Pulmonary artery endothelial cell (primary cell): ENCODE measurements at places on chromosomes 11 and 22. TPM values are rescaled to one million over a fixed set of nuclear protein-coding genes. Genes with fewer than 3 reads are reported as not detected.
A peak's percentile ranks its signal among the peaks of the same experiment; 100 is the strongest.

DNA sequence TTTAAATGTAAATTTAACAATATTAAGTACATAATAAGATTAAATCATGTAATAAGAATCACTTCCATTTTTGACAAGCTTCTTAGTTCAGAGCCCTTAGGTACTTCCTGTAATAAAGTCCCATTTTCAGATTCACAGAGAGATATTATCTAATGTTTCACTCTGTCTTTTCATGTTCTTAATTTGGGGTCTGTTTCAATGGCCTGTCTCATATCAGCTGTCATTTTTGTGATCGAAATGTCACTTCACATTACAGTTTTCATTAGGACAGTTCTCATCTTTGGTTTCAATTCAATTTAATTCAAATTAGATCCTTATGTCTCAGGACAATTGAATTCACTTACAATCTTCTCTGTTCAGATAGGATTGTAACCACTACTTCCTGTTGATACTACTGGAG, 22.6 kb upstream of the OLFML1 start:
- no peak for DNase-seq

DNA sequence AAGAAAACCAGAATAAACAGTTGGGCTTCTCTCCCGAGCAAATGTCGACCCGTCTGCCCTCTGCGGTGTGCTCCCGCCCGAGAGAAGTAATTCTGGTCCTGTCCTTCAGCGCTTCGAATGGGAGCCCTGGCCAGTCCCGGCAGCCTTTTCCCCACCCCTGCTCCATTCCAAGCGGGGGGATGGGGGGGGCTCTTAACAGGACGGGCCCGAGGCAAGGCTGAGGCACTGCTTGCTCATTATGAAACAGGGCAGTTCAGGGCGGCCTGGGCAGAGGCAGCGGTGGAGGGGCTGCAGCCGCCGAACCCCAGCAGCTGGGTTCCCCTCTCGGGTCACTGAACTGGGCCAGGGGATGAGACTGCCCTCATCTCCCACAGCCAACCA, 9.1 kb downstream of the BACE1-AS start:
- no peak for DNase-seq

DNA sequence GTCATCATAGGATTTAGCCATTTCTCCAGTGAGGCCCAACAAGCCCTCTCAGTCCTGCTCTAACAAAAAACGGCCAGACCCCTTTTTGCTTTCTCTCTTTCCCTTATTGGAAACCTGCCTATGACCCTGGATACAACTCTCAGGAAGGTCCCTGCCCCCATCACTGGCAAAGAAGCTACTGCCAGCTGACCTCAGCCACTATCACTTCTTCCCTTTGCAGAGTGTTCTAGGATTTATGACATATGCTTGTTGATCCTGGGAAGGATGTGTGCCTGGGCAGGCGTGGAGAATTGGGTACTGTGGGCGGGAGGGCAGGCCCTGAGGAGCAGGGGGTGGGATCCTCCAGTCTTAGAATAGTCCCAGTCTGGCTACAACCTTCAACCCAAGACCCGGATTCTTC, 7.5 kb downstream of the PGAP2 start:
- DNase-seq, result no peak

GRCh38 chr11:30585125-30585891, 845 bp downstream of the MPPED2 start:
- no peak for DNase-seq

ST14 gene
- under 0.01 and 0.07 TPM in 2 replicates for total RNA-seq

LARGE1 gene
- total RNA-seq, result 2.8 and 3.9 TPM in 2 replicates

ANO1 gene
- total RNA-seq, result 0.21 and 0.33 TPM in 2 replicates

GRCh38 chr11:110200836-110201235, 95.6 kb downstream of the RDX start:
- no peak for DNase-seq

DNA sequence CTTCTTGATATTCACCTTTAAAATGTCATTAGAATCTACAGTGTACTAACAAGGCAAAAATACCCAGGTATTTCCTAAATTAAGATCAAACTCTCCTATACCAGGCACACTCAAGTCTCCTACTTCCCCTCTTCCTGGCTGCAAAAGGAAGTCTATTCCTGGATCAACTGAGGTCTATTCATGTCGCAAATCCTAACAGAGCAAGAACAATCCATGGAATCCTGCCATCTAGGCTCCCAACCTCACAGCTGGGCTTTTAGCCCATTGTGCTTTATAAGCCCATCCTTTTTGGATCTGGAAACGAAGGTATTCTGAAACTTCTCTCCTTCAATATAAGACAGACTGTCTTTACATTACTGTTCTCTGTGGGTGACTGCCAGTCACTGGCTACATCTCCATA, 161.8 kb downstream of the SOX6 start:
- DNase-seq, result no peak

DNA sequence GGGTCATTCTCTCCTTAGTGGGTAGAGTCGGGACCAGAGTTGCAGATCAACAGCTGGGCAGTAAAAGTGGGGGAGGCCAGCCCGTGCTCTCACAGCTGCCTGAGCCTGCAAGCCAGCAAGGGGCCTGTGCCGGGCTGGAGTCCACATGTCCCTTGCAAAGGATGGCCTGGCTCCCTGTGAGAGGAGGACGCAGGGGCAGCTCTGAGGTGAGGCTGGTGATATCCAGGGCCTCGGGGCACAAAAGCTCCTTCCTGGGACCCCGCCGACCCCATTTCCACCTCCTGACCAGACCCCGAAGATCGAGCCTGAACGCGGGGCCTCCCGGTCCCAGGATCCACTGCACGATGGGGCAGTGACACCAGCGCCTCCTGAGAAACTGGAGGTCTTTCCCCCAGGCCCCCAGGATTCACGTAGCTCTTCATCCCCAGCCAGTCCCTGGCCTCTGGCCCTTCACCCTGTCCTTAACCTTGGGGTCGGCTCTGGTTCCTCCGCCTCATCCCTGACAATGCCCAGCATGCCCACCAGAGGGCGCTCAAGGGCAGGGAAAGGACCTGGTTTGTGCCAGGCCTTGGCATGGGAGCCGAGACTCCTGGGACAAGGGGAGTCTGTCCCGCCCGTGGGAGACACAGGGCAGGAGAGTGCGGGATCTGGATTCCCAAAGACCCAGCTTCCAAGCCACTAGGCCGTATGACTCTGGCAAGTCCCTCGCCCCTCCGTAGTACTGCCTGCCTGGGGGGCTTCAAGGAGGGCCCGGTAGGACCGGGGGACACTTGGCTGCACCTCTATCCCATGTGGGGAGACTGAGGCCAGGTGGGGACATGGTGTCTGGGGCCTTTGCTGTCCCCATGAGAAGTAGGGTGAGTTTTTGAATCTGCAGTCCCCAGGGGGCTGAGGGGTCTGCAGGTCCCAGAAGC, 17.8 kb upstream of the WNT7B start:
- no peak for DNase-seq

MALAT1 gene
- 4,401 and 5,456 TPM in 2 replicates for total RNA-seq

NCR3LG1 gene
- 8.8 and 10.5 TPM in 2 replicates for total RNA-seq

ASRGL1 gene
- 62.6 and 134 TPM in 2 replicates for total RNA-seq

GRCh38 chr22:41382098-41382578, 396 bp downstream of the TEF start:
- no peak for DNase-seq

CCDC116 gene
- total RNA-seq, result 0.07 and 0.35 TPM in 2 replicates

GRCh38 chr11:17208257-17208999, 642 bp upstream of the PIK3C2A start:
- DNase-seq, result peak; percentile 57

DNA sequence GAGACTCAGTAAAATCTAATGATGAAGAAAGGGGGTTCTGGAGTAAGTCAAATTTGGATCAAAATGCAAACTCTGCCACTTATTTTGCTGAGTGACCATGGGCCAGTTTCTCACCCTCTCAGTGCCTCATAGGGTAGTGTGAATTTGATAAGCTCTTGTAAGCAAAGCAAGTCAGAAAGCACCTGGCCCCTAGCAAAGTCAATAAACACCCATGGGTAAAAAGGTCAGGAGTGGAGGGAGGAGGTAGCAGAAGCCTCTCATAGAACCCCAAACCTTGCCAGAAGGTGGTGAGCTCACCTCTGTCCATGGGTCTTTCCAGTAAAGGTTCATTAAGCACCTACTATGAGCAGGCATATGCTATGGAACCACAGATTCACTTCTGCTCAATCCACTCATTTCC, 18.5 kb upstream of the CACNG2 start:
- DNase-seq, result no peak

GRCh38 chr11:911031-911889, 650 bp upstream of the CHID1 start:
- DNase-seq, result no peak

GRCh38 chr11:10845589-10845988, 12.3 kb downstream of the ZBED5 start:
- no peak for DNase-seq

DNA sequence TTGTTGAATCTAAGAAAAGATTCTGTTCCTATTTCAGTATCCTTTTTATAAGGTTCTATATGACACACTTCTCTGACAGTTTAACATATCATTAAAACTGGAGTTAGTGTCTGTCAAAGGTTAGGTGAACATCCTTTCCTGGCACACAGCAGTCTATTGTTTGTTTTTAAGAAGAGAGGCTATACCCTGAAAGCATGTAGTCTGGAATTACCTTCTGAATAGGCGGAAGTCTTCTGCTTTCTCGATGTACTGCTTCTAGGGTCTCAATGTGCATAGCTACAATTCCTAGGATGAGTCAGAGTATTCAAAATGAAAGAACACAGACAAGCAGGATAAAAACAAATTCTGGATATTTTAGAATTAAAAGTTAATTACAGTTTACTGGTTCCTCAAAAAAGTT, 188.6 kb downstream of the SWAP70 start:
- peak; percentile 69 for DNase-seq

GRCh38 chr11:121281698-121282097, 10.9 kb upstream of the SC5D start:
- DNase-seq, result no peak

DNA sequence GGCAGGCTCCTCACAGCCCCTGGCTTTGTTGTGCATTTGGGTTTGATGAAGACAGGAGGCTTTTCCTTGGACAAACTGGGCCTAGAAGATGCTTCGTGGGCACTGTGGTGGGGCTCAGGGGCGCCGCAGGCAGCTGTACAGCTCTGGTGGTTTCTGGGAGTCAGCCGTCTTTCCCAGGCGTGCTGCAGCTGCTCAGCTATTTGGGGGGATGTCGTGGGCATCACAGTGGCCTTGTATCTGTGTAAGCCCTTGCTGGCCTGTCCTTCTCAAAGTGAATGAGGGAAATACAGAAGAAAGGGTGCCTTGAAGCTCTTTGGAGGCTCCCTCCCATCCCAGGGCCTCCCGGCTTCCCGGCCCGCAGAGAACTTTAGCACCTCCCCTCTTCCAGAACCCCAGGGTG, 89.5 kb downstream of the TBC1D22A start:
- no peak for DNase-seq

- DNase-seq, result no peak
These were observed 49.5 kb downstream of the MCHR1 start for GRCh38 chr22:40728731-40729189.

OR51B2 gene
- total RNA-seq, result not detected in 2 replicates

DNA sequence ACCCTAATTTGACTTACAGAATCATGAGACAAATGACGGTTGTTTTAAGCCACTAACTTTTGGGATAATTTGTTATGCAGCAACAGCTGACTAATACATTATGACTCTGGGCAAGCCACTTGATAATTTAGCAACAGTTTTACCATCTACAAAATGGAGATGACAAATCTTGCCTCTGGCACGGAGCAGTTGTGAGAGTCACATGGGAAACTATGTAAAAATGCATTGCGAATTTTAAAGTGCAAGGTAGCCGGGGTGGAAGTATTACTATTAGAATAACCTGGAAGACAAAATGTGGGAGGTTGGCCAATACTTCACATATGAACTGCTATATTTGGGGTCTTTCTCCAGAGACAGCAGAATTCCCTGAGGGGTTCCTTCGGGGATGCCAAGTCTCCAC, 328.7 kb downstream of the CTTN start:
- no peak for DNase-seq

DNA sequence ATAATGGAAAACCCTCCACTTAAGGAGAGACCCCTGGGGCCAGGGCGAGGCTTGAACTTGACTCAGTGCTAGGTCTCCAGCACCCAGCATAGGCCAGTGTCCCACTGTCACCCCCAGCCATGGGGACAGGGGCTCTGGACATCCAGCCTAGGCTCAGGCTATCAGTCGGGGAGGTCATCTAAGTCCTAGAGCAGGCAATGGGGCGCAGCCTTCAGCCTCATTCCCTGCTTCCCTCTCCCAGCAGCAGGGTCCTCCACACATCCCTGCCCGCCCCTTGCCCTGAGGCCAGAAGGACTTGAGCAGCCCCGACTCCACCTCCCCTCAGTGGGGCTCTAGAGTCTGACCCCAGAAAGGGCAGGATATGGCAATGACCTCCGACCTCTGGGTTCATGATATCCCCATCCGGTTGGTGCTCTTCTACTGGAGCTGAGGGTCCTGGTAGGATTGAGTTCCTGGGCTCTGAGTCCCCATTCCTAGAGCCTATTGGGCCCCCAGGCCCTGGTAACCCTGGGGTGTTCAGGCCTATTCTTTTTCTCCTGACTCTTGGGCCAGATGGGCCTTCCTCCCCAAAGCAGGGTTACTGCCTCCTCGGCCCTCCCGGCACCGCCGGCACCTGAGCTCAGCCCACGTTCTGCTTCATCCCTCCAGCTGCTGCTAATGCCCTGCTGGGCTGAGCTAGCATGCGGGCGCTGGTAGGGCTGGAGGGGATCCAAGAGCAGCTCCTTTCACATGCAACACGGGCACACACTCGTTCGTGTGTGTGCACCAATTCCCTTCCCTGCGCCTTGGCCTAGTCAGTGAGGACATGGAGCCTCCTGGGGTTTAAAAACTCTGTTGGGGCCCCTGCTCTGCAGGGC, 4.4 kb downstream of the CST6 start:
- DNase-seq, result no peak

DNA sequence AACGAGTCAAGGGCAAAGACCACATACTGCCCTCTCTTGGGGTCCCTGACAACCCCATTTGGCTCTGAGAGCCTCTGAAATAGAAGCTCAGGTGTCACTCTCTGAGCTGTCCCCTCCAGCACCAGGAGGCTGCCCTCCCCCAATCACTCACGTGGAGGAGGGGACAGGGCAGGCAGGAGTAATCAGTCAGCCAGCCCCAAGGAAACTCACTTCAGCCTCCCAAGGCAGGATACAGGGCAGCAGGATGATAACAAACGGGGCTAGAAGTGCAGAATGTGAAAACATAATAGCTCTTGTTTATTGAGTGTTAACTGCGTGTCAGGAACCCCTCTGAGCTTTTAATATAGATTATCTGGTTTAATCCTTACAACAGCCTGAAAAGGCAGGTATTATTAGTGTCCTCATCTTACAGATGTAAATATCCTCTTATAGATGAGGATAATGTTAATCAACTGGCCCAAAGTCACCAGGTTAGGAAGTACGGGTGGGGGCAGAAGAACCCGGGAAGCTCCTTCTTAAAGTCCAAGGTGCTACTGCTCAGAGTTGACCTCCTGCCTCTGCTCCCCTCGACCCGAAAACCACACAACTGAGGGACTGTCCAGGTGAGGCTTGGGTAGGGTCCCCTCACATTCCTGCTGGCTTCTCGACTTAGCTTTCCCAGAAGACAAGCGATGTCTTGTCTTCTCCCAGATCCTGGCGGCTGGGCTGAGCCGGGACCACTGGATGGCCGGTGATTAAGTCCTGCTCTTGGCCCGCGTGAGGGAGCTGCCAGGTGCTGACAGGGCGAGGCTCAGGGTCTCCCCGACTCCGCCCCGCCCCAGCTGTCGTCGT, 2.7 kb downstream of the CHRM4 start:
- DNase-seq, result no peak
